Activated naive CD4-positive, alpha-beta T cell treated with anti-CD3 and anti-CD28 coated beads, Interleukin-2, amount 50 U/mL, for 16 hours (primary cell): ENCODE measurements at places on chromosomes 7 and 10.

DNA sequence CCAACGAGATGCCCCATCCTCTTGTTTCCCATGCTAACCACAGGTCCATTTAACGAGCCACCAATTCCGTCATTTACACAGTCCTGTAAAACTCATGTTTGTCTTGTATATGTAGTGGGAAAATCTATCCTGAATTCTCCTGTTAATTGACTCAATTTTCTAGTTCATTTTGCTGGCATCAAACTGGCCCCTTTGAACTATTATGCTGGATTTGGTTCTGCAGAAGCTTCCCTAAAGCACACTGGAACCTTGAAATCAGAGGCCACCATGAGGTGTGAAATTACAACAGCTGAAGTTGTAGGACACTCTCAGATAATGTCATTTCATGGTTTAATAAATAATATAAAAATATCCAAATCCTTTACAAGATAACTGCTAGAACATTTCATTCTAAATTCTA, 129.8 kb upstream of the AKR1E2 start:
- DNase-seq, result no peak

DNA sequence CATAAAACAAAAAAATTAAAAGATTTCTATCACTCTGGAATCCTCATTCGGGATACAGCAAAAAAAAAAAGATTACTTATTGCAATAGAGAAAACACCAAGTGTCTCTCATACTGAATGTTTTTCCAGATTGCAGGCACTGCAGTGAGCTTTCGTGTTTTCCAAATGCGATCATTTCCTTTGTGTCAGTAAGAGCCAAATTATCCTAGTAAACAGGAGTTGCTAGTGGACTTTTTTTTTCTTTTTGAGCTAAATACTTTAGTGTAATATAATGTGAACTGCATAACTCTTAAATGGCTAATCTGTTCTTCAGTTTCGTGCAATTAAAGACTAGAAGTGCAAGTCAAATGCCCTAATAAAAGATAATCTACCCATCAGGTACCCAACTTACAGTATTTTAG, 44.4 kb upstream of the TOMM7 start:
- DNase-seq, result no peak

- DNase-seq, result no peak
Observed at GRCh38 chr10:94214481-94214893, 148.3 kb downstream of the NOC3L start.

DNA sequence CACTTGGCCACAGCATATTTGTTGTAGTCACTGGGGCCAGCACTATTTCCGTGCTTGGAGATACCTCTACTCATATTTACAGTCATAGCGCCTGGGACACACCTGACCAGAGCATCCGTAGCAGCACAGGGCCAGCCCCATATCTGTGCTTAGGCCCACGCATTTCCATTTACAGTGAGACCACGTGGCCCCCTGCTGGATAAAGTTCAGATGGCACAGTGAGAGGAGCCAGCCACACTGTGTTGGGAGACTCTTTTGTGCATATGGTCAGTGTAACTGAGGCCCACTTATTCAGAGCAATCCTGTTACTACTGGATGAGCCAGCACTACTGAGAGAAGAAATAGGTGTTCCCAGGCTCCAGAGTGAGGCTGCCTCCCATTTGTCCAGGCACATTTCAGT, 455.3 kb downstream of the REEP3 start:
- no peak for DNase-seq

- no peak for DNase-seq
Observed at GRCh38 chr7:142894112-142894984, 8.8 kb upstream of the TRPV6 start.

DNA sequence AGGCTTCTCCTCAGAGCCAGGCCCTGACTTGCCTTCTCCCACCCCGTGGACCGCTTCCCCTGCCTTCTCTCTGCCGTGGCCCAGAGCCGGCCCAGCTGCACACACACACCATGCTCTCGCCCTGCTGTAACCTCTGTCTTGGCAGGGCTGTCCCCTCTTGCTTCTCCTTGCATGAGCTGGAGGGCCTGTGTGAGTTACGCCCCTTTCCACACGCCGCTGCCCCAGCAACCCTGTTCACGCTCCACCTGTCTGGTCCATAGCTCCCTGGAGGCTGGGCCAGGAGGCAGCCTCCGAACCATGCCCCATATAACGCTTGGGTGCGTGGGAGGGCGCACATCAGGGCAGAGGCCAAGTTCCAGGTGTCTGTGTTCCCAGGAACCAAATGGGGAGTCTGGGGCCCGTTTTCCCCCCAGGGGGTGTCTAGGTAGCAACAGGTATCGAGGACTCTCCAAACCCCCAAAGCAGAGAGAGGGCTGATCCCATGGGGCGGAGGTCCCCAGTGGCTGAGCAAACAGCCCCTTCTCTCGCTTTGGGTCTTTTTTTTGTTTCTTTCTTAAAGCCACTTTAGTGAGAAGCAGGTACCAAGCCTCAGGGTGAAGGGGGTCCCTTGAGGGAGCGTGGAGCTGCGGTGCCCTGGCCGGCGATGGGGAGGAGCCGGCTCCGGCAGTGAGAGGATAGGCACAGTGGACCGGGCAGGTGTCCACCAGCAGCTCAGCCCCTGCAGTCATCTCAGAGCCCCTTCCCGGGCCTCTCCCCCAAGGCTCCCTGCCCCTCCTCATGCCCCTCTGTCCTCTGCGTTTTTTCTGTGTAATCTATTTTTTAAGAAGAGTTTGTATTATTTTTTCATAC, 38.0 kb downstream of the LIMK1 start:
- DNase-seq, result no peak

GRCh38 chr10:14184841-14185315, 145.8 kb downstream of the FRMD4A start:
- peak; percentile 47 for DNase-seq

- no peak for DNase-seq
Observed at GRCh38 chr7:65955718-65956117, 26.3 kb downstream of the GUSB start.

DNA sequence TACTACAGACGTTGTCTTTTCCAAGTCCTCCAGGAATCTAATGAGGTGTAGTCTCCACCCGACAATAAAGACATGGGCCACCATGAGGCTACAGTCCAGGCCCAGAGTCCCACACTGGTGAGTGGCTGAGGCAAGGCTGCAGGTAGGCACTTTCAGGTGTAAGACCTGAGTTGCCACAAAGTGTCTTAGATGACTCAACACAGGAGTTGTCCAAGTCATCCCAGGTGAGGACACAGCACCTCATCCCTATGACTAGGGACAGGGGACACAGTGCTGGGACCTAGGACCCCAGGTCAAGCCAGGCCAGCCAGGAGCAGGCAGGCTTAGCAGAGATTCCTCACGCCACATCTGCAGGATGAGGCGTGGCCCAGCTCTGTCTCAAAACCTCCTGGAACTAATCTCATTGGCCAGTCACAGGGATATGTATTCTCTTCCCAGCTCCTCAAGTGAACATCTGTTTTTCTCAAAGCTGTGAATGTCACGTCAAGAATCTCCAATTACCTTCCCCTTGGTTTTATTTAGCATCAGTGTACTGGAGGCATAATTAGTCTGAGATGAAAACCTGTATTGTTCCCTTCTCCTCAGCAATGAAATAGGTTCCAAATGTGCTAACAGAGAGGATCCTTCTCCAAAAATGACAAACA, 254.6 kb downstream of the GRID1 start:
- DNase-seq, result no peak

DNA sequence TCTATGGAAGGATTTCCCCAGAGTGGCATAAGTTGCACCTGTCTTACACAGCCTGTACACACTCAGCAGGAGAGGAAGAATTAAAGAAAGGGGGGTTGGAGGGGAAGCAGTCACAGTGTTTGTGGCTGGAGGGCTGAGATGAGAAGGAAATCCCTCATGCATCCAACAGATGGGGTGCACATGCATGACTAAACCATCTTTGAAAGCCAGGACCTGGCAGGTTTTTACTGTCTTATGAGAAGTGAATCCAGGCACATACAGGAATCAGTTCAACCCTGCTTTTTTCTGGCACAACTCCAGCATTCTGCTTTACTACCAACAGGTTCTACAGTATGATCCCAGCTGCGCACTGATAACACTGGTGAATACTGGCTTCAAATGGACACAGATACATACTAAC, 107.7 kb downstream of the CACNA2D1 start:
- no peak for DNase-seq

DNA sequence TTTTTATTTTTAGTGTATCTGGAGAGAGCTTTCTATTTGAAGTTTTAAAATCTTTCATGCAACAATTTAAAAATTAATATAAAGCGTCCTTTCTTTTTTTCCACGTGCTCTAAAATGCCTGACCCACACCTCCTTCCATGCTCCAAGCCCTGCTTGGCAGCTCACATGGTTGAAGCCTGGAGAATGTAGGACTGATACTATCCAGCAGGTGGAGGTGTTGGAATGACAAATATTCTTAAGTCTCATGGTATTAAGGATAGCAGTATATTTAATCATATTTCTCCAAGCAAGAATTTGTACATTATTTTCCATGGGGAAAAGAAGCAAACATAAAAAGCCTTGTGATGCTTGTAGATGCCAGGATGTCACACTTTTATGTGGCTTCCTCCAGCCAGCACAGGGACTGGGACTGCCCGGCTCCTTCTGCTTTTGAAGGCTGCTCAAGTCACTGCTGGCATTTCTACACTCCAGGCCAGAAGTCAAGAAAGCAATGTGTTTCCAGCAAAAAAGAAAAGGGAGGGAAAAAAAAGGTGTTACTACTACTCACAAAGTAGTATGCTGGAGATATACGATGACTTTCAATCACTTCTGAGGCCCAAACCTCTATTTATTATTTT, 49.7 kb downstream of the BZW2 start:
- DNase-seq, result no peak

DNA sequence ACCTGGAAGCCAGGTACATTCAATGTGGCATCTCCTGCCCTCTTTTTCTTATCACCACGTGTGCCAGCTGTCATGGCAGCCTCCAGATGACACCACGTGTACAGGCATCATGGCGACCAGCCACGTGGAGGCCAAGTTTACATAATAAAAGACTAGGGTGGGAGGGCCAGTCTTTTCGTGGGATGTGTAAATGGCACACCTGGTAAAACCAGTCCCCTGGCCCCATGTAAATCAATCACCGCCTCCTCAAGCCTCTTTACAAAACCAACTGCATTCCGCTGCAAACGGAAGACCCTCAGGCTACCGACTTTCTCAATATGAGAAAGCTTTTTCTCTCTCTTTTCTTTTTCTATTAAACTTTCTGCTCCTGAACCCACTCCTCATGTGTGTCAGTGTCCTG, 65.1 kb upstream of the PHF14 start:
- no peak for DNase-seq

GRCh38 chr10:80986596-80986995, 448.9 kb downstream of the SH2D4B start:
- no peak for DNase-seq

GRCh38 chr7:99386584-99387238, 12.2 kb downstream of the ARPC1B start:
- DNase-seq, result no peak

- DNase-seq, result no peak
Observed at GRCh38 chr7:43702974-43703373, 26.3 kb downstream of the COA1 start.

GRCh38 chr10:12974078-12974477, 27.4 kb downstream of the CCDC3 start:
- DNase-seq, result no peak

- no peak for DNase-seq
Observed at GRCh38 chr10:11525503-11525902, 85.9 kb downstream of the USP6NL start.

GRCh38 chr10:74977913-74978847, 133.3 kb upstream of the SAMD8 start:
- DNase-seq, result no peak

GRCh38 chr7:111192614-111193413, 101.9 kb downstream of the LRRN3 start:
- no peak for DNase-seq
